Stimulated activated CD8-positive, alpha-beta memory T cell treated with anti-CD3 and anti-CD28 coated beads, Interleukin-15, amount 100 ng/mL, for 48 hours (primary cell): ENCODE measurements at places on chromosomes 6 and 20.

DNA sequence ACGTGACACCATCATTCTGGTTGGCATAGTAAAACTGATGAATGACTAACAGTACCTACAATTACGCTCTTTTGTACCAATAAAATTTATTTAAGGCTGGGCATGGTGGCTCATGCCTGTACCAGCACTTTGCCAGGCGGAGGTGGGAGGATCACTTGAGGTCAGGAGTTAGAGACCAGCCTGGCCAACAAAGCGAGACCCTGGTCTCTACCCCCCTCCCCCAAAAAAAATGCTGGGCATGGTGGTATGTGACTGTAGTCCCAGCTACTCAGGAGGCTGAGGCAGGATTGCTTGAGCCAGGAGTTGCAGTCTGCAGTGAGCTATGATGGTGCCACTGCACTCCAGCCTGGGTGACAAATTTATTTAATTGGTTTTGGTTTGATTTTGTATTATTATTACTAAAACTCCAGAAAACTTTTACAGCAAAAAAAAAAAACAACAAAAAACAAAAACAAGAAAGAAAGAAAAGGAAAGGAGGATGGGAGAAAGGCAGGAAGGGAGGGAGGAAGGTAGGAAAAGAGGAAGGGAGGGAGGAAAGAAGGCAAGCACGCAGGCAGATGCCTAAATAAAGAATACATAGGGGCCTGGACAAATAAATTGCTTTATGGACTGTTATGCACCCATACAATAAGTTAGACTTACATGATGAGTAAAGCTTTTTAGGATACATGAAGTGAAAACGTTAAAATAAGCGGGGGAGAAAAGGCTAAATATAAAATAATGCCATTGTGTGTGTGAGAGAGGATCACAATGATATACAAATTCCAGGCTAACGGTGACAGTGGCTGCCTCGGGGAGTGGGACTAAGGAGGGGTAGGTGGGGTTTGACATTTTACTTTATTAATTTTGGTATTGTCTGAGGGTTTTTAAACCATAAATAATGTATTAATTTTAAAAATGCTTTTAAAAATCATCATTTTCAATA, 682 bp upstream of the ZSCAN9 start:
- DNase-seq = no peak

DNA sequence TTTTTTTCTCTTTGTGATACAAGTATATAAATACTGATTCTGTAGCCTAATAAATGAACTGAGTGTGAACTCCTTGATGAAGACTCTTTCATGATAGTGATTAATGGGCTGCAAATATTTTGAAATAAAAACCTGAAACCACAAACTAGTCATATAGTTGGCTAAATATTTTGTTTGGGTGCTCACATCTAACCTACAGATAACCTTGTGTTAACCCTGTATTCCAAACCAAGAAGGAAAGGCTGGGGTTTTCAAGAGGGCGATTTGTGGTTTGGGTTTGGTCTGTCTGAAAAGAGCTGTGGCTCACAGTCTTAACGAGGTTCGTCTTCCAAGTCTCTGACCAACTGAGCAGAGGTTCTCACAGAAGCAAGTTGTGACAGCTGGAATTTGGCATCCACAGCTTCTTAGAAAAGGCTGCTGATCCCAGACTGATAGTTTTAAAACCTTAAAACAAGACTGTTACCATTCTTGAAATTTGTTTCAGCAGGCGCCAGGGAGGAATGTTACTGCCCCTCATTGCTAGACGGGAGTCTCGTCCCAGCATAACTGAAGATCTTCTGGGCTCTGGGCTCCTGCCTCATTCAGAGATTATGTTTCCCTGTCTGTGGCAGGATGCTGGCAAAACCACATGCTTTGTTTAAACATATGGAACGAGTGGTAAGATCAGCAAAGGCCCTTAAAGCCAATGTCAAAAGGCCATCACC, 736.4 kb upstream of the MARCKS start:
- DNase-seq = no peak

DNA sequence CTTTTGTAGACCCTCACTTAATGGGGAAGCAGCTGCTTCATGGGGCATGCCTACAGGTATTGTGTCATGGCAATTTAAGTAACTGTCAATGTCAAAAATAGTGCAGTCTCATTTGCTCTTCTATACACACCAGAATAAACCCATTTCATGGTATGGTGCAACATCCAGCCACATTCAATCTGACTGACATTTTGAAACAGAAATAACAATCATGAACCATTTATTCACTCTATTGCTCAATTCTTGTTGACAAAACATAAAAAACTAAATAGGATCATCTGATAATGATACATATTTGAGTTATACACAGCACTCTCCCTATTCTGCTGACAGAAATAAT, 122.9 kb downstream of the MAP7 start:
- no peak for DNase-seq

- DNase-seq = no peak
Observed at GRCh38 chr6:39918831-39919230, 15.4 kb downstream of the MOCS1 start.

DNA sequence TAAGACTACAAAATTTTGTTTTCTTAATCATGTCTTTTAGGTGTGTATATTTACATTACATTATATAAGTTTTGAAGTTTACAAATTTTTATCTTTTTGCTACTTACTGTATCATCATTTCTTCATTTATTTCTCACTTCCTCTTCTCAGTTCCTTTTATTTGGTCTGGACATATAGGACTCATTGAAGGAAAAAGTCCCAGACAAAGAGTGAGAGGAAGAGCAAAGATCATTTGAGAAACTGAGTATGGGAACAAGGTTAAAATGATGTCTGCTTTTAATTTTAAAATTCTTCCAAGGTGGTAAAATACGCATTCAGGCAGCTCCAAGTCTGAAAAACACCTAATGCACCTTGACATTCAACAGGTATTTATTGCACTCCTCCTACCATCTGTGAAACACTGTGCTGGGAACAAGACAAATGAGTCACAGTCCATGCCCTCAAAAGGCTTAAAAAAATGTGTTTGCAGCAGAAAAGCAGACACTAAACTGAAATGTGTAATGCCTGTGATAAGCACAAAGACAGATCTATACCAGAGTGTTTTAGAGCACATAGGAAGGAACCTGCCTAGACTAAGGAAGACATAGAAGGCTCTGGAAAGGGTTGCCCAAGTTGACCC, 63.2 kb downstream of the PKIB start:
- no peak for DNase-seq
